ENCODE measurements at places on chromosomes 4 and X. TPM values are rescaled to one million over a fixed set of nuclear protein-coding genes. Genes with fewer than 3 reads are reported as not detected.

SPIN2A gene
- total RNA-seq, result 0.16 TPM

LETM1 gene
- 48.3 TPM for total RNA-seq

NCAPG gene
- total RNA-seq, result 77.7 TPM

TEX13B gene
- total RNA-seq, result not detected

DNA sequence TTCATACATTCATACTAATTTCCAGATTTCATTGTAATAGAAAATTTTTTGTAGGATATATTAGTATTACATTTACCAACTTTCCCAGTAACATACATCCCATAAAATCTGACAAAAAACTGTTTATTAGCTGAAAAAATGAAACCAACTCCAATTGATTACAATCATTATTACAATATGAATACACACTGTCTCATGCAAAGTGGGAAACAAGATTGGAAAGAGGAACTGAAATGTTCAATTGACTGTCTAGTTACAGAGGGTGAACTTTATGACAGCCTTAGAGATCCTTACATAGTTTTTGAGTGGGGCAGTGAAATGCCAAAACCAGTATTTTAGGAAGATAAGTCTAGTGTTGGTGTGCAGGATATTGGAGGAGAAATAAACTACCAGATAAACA lies 2.3 kb upstream of the AMBN start:
- DNase-seq, result no peak

- DNase-seq, result no peak
Observed at GRCh38 chrX:68826113-68826980, 2.5 kb upstream of the EFNB1 start.

DNA sequence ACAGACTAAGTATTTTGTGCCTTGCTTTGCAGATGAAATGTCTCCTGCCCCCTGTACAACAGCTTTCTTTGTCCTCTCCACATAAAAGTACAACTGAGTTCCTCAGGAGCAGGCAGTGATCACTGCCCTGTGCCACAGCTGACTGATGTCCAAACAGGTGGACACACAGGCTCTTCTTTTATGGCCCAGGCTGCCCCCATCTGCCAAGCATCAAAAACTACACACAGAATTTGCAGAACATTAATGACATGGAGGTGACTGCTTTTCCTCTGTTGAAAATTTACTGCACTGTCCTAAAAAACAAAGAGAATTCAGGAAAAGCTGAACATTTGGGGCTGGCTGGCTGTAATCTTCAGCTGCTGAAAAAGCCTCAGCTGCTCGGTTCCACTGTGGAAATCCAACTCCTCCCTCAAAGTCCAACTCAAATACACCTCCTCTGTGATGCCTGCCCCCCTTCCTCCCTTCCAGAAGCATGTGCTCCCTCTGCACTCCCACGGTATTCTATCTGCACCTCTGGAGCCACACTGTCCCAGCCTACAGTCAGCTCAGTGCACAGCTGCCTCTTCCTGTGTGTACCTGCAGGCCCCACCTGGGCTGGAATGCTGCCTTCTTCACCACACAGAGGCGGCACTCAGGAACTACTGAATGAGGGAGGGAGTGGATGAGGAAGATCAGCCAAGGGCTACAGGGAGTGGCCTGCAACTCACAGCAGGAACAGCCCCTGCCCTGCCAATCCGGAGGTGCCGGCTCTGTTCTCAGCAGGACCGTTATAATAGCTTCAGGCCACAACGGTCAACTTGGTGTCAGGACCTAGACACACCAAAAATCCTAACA lies 10.3 kb downstream of the AFAP1 start:
- peak; percentile 42 for DNase-seq

- no peak for DNase-seq
Observed at GRCh38 chr4:15781427-15782095, 3.4 kb downstream of the CD38 start.

- DNase-seq, result no peak
Observed at GRCh38 chr4:89369581-89369980, 62.0 kb upstream of the GPRIN3 start.

DNA sequence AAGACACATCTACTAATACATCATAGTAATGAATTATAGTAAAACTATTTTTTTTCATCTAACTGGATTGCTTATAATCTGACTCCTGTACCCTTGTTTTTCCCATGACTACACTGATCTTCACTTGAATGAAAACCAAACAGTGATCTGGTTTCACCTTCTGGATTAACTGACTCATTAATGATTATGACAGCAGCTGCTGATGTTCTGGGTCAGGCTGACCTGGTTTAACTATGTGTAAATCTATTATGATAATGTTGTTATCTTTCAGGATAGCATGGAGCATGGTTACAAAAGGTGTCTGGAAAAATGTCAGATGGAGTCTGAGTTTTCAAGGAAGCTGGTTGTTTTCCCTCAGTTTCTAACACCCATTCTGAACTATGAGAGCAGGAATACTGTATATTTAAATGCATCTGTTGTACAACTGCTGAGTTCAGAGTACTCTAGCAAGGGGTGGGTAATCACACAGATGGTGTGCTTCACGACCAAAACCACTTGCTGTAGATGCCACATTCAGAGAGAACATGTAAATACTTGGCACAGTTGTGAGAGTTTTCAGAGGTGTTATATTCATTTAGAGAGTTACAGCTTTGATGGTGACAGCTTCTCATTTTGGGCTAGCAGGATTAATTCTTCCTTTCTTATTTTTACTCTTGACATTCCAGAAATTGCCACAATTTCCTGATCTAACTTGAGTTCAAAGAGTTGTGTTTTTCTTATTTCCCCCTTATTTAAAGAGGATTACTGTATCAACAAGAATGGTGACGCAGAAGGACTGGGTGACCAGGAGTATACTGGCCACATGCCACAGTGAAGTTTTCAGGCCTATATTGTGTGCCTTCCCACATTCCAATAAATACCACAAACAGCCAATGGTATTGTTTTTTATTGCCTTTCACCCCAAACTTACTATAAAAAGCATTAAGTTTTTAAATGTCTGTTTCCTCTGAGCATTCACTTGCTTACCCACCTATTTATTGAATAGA lies 249.7 kb upstream of the TET2 start:
- peak; percentile 10 for DNase-seq

DNA sequence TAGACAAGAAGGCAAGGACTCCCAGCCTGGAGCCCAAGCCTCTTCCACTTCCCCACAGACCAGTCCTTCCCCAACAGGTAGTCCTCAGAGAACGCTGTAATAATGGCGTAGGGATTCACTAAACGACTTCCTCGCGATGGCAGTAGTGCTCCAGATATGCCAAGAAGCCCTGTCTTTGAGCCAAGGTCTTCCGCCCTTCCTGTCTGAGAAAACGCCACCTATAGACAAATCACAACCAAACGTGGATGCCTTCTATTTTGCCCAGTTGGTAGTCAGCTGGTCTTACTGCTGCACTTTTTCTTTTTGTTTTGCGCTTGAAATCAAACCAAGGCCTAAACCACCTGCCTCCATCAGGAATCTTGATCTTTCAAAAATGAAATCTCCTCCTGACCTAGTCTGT lies 203.3 kb downstream of the OR13H1 start:
- peak; percentile 75 for DNase-seq

DNA sequence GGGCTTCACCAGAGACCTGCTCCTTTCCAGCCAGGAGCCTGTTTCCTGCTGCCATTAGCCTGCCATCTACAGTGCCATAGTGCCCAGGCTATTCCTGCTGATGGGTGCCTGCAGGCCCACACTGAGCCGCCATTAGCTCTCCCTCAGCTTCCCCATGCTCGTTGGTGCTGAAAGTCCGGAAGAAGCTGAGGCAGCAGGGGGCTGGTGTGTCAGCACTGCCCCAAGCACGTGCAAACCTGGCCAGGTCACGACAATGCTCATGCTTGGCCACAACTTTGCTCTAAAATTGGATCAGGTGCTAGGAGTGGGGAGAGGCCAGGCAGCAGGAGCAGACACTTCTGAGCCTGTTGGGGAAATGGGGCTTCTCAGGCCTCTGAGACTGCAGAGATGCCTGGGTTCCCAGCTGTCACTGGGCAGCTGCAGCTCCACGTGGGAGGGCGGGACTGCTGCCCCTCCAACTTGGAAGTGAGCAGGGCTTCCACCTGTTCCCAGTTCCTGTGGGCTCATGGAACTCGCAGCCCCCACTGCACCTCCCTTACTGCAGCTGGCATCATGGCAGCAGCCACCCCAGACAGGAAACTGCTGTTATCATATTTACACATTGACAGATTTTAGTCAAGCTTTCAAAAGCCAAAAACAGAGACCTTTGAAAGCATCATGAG lies 913.9 kb downstream of the FSTL5 start:
- no peak for DNase-seq

- DNase-seq, result no peak
Observed at GRCh38 chrX:74911494-74911893, 13.8 kb downstream of the NEXMIF start.

GRCh38 chr4:26815199-26815598 lies 45.4 kb upstream of the STIM2 start:
- DNase-seq, result no peak

DNA sequence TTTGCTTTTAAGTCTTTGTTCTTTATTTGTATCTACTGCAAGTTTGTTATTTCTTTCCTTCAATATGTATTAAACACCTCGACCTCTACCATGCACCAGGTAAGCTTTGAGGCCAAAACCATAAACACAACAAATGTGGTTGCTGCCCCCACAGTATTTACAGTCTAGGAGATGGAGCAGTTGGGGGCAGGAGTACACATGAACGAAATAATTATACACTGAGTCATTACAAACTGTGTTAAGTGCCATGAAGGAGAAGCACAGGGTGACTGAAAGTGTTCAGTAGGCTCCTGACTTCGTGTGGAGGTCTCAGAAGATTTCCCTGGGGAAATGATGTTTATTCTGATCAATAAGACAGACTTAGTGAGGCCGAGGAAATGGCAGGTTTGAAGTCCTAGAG lies 30.3 kb downstream of the SLC25A43 start:
- no peak for DNase-seq

DNA sequence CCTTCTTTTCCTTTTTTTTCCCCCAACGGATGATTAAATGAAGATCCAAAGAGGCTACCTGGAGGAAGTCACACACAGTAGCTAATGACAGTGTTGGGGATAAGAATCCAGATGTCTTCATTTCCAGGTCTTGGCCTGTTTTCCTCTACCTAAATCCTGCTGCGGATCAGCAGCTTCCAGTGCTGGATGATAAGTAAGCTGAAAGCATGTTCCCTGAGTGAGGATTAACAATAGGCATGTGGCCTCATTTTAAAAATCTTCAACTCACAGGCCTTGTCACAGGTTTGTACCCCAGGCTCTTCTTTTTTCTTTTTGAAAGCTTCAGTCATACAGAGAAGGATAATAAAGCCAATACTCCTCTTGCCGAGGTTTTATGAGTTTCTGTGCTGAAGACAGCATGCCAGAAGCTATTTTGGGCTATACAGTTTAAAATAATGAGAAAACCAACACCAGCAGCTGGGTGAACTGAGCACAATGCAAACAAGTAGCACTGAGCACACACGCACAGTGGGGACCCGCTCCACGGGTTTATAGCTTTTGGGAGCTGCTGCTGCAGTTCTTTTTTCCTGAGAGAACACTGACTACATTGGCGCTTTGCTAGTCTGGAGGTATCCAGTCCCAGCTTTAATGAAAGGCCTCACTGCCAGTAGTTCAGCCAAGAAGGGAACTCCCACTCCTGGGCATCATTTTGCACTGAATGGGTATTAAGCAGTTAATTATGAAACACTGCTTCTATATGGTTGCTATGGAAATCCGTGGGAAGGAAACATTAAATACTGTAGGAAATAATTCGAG lies 184.2 kb upstream of the CTSO start:
- DNase-seq, result no peak

Data from A172 (cell line).